Astrocyte of the spinal cord (primary cell): ENCODE measurements at places on chromosomes 12 and 14.
A peak's percentile ranks its signal among the peaks of the same experiment; 100 is the strongest.

DNA sequence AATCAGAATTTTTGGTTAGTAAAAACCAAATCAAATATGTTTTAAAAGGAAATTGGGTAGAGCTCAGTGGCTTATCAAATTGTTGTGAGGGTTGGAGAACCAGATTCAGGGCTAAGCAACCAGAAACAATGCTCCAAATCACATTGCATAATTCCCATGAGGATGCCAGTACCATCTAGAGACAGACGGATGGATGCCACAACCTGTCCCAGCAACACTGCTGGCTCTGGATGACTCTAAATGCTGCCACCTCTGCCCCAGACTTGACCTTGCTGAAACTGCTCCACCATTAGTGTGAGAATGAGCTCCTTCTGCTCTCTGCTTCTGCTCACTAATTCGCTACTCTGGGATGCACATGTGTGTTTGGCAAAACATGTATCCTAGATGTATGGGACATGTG lies 43.9 kb downstream of the FRS2 start:
- DNase-seq, result no peak

- peak; percentile 24 for DNase-seq
Observed at GRCh38 chr12:52495389-52495788, 2.3 kb upstream of the KRT6A start.

DNA sequence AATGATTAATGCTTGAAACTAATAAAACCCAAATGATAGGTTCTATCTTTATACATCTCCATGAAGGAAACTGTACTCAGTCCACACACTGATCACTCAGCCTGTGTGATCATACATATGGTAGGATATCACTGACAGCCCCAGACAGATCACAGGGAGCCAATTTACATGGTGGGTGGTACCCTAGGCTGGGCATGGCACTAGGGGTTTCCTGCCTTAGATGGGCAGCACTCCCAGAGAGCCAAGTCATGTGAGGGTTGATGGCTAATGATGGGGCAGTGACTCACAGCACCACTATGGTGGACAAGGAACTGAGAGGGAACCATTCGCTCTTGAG lies 89.6 kb upstream of the PTPRR start:
- no peak for DNase-seq

DNA sequence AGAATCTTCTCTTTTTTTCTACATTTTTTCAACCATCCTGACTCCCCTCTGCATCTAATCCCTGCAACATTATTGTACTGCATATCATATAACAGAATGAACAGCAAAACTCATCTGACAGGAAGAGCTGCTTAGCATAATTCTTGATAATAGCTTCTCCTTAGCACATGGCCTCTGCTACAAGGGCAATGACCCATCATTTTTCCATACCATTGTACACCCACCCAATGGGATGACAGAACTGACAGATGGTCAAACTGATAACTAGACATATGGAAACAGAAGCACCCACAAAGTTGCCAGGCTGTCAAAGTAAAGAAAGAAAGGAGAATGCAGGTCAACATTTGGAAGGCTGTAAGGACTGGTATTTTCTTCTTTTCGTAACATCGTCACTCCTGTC lies 390.4 kb upstream of the USP15 start:
- no peak for DNase-seq
